ENCODE measurements at places on chromosomes 16 and 17.

GRCh38 chr17:43878260-43879175 lies 28.8 kb downstream of the MPP2 start:
- DNase-seq: no peak

DNA sequence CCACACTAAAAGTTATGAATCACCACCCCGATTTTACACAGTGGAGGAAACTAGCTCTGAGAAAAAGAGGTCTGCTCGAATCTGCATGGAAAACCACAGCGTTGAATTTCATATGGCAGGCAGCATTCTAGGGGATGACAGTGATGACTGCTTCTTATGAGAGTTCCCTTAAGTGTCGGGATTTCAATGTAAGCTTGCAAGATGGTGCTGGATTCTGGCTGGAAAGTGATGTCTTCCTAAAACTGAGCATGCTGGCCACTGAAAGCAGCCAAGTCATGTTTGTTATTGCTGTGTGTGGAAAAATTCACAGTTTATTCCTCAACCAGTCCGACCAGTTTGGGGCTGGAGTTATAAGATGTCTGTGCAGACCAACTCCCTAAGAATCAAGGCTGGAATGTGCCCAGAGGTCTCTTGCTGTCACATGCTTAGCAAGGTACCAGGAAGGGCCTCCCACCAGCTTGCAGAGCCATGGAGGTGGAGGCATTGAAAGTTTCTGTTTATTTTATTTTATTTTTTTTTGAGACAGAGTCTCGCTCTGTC lies 37.2 kb upstream of the GAN start:
- DNase-seq: no peak

DNA sequence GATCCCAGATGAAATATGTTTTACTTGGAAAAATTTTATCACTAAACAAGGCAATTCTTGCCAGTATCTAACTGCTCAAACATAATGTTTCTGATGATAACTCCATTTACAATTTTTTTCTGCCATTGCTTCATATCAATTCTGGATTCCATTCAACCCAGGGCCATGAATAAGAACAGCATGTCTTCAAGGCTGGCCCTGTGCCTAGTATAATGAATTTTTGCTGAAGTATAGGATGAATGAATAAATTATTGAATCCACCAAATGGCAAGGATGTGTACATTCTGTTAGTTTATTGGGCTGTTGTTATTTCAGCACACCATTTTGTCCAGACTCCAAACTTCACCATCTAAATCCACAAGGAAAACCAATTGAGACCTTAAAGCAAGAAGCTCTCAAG lies 414.7 kb downstream of the HS3ST3B1 start:
- no peak for DNase-seq

DNA sequence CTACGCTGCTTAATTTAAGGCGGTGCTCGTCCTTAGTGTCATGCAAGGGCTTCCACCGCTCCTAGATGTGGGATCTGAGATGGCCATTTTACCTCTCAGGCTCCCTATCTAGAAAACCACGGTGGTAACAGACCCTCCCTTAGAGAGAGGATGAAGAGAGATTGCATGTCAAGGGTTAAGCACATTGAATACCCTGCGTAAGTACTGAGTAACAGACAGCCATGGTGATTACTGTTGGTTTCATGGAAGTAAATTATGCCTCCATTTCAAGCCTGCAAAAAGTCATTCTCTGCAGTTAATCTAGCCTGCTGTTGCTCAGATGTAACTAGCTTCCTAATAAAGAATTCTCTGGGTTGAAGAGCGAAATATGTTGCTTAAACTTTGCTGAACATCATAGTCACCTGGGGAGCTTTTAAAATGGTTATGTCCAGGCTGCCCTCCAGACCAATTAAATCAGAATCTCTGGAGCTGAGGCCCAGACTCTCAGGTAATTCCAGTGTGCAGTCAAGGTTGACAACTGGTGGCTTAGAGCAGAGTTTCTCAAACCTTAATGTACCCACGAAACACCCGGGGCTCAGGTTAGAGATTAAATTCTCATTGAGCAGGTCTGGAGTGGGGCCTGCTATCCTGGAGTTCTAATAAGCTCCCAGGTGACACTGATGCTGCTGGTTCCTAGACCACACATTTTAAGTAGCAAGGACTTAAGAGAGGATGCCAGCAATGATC lies 167.1 kb downstream of the SNX29 start:
- no peak for DNase-seq

GRCh38 chr16:81696166-81696960 lies 82.7 kb upstream of the PLCG2 start:
- DNase-seq: no peak

DNA sequence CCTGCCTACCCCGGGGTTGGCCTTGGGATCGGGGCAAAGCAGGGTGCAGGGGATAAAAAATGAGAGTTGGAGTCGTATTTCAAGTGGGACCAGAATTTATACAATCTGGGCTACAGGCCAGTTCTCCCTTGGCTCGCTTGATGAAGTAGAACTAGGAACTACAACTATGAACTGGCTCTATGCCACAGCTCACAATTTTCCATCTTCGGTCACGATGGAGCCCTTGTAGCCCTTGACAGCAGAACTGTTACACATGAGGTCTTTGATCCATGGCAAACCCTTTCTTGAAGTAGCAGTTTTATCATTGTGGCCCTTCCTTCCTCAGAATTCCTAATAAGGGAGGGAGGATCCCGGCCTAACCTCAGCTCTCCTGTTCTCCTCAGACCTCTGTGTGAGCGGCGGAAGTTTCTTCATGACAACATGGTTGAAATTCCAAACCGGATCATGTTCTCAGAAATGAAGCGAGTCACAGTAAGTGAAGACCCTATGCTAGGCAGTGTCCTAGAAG lies 17.1 kb downstream of the LIG3 start:
- no peak for DNase-seq

- no peak for DNase-seq
These were observed 749 bp downstream of the GRIN2A start for GRCh38 chr16:10181196-10182162.

DNA sequence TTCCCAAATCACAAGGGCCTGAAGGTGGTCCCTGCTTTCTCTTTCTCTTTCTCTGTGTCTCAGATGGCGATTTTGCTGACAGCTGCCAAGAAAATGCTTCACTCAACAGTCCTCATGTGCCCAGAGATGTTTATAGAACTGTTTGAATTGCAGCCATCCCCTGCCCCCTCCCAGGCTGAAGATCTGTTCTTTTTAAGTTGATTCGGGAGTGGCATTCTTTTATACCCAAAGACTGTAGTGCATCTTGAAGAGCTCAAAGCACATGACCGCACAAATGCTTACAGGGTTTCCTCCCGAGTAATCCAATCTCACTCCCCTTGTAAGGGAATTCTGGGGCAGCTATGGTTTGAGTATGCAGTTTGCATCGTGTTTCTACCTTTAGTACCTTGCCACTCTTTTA lies 75.7 kb downstream of the SEC14L1 start:
- DNase-seq: no peak

- DNase-seq: no peak
These were observed 90.5 kb upstream of the SOX9 start for GRCh38 chr17:72030067-72030899.

DNA sequence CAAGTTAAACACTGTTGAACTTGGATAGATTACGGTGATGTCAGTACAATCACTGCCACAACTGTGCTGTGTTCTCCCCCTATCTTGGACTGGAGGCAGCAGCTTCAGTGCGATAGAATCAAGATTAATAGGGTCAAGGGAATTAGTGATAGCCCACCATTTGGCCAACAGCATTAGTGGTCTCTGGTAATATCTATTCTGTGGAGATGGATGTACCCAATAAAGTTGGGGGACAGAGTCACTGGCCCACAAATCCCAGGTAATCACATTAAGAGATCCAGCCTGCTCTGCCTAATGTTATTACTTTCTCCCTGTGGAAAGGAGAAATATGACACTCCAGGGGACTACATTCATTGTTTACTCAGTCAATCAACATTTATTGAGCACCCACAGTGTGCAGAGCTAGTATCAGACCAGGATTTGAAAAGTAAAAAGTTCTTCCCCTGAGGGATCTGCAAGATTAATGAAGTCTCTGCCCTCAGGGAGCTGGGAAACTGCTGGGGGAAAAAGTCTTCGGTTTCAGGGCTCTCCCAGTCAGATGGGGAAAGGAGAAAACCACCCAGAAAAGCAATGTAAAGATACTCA lies 23.6 kb upstream of the ATP5MC1 start:
- DNase-seq: no peak

GRCh38 chr16:84535408-84535807 lies 30.9 kb upstream of the MEAK7 start:
- DNase-seq: no peak

- no peak for DNase-seq
These were observed 1.8 kb upstream of the SYNRG start for GRCh38 chr17:37610971-37611370.

- no peak for DNase-seq
These were observed 53.4 kb downstream of the SNTB2 start for GRCh38 chr16:69240331-69240730.

DNA sequence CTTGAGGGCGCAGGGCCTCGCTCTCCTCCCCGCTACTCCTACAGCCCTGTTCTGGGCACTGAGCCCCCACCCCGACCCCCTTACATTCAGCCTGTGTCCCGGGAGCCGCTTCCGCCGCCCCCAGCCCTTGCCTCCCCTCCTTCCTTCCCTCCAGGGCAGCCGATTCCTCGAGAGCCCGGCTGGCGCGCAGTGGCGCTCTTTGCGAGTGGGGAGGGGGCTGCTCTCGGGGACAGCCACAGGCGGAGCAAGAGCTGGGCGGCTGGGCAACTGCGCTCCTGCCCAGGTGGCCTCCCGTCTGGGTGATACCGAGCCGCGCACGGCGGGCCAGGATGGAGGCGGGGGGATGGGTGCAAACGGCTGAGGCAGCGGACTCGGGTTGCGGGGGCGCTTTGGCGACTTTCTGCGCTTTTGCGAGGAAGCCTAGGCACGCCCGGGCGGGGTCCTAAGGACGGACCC lies 1.2 kb downstream of the MMP15 start:
- no peak for DNase-seq

GRCh38 chr17:82065193-82065637 lies 389 bp downstream of the DUS1L start:
- DNase-seq: no peak

GRCh38 chr16:3787924-3788661 lies 70.8 kb upstream of the TRAP1 start:
- no peak for DNase-seq

DNA sequence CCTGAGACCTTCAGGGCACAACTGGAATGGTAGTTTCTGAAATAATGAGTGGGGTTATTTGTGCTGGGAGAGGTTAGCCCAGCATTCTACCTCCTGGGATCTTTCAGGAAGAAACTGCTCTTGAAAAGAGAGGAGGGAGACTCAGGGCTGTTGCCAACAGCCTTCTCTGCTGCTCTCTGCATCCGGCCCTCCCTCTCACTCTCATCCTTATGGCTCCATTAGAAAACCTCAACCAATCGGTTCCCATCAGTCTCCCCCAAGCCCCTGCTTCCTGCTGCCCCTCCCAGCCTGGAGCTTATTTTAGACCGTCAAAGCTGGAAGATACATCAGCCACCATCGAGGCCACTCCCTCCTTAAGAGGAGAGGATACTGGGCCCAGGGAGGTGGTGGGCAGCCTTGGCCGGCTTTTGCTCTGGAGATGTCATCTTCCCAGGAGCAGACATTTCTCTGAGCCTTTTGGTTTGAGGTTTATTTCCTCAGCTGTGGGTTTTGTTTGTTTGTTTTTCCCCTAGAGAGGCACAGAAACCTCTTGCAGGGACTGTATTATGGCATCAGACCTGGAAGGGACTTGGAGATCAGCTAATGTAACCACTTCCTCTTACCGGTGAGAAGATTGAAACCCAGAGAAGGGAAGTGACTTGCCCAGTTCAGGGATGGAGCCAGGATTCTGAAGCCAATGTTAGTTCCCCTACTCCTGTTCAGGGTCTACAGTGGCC lies 2.7 kb downstream of the MPRIP start:
- no peak for DNase-seq

DNA sequence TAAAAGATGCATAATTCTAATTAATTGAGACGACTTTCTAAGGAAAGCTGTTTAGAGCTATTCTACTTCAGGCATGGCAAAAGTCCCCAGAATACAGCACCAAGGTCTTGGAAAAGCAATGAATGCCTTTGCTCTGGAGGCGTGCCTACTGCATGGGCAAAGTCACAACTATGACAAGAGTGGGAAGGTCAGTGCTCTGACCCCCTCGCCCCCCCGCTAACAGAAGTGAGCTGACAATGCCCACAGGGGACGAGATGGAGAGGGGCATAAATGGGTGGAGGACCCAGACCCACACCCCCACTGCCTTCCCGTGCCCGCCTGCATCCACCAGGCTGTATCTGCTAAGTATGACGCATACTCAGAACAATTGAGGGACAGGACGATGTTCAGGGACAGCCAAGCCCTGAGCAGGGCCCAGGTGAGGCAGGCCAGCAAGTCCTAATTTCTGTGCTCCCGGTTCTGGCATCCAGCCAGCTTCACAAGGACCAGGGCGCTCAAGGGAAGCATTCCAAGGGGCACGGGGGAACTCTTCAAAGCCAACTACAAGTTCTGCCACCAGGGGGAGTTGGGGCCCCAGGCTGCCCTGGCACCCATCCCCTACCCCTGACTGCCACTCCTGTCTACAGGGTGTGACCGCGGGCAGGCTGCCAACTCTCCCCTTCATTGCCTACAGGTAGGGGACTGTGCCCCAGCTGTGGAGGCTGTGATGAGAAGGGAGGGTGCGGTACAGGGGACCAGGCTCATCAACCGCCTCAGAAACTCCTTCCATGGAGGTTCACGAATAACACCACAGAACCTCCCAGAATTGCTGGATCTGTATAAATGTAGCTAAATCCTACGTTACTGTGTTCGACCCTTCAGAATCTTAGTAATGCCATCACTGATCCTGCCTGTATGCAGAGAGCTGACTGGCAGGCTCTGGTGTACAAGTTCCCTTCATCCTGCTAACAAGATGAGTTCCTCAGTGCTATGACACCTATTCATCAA lies 20.8 kb downstream of the NPRL3 start:
- DNase-seq: no peak

GRCh38 chr17:79825580-79825921 lies 13.7 kb downstream of the CBX4 start:
- no peak for DNase-seq

DNA sequence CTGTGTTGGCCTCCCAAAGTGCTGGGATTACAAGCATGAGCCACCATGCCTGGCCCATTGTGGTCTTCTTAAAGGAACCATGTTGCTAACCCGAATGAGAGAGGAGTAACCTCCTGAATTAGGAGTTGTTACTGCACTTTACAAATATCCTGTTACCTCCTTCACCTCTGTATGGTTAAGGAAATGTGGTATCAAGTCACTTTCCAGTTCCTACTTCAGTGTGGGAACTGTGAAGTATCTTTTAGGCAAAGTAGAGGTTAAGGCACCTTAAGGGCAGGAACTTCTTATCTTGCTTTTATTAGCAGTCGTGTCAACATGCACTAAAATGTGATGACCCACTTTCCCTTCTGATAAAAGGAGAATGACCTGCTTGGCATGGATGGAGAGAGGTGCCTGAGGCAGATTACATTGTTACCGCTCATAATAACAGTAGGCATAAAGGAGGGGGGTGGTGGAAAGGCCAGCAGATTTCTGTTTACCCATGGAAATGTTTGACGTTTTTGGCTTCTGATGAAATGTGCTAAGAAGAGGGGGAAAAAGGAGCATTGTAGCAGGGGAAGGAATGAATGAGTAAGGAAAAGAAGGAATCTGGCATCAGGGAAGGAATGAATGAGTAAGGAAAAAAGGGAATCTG lies 28.5 kb downstream of the FTO start:
- no peak for DNase-seq
